ENCODE measurements at places on chromosomes 13 and 19. TPM values are rescaled to one million over a fixed set of nuclear protein-coding genes. Genes with fewer than 3 reads are reported as not detected.

Gene PTGIR
- 3.1 TPM for total RNA-seq

Gene ALG11
- total RNA-seq = 12.2 TPM

Gene LRP3
- total RNA-seq = 19.0 TPM

GRCh38 chr13:65856431-65856830 lies 1373.7 kb downstream of the PCDH9 start:
- no peak for DNase-seq

Gene PSG2
- total RNA-seq = not detected

- no peak for DNase-seq
Measured at GRCh38 chr13:96089749-96090239, at the start of gene HS6ST3. Gene HS6ST3, plus strand, starts transcription at chr13:96090107.

DNA sequence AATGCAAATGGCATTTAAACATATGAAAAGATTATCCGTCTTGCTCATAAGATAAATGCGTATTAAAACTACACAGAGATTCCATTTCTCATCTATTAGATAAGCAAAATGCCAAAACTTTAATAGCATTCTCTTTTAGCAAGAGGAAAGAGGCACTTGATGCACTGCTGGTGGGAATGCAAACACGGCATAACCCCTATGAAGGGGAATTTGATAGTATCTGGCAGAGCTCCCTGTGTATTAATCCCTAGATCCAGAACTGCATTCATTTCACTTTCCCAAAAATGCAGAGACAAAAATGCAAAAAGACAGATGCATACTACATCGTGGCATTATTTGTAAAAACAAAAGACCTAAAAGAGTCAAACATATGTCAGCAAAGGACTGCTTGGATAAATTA lies 193.6 kb upstream of the STARD13 start:
- DNase-seq = no peak

GRCh38 chr13:79482281-79482970 lies 1.5 kb downstream of the NDFIP2 start:
- no peak for DNase-seq

- peak; percentile 9 for DNase-seq
Measured at GRCh38 chr19:29873024-29873800, 61.4 kb downstream of the CCNE1 start.

Gene KIR2DL4
- not detected for total RNA-seq

Gene PCDH9
- 12.0 TPM for total RNA-seq

Gene GAPDHS
- total RNA-seq = not detected

DNA sequence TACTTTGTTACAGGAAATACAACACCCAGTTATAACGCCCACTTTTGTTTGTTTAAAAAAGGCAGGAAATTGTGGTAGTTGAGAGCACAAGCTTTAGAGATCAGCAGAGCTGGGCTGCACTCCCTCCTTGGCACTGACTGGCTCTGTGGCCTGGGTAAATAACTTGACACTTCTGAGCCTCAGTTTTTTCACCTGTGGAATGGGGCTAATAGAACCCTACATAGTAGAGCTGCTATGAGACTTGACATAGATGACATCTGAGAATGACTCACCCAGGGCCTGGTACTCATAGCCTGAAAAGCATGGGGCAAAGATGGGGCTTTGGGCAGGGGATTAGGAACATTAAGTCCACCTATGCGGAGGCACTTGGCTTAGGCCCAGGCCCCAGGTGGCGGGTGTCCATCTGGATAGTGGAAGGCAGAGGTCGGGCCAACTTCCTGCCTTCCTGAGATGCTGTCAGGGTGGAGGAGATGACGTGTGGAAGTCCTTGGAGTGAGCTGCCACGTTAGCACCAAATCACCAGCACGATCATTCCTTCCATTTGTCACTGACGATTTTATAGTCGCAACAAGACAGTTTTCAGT lies 159.1 kb downstream of the KATNAL1 start:
- DNase-seq = no peak

GRCh38 chr19:34096020-34096915 lies 76.0 kb upstream of the LSM14A start:
- no peak for DNase-seq

- DNase-seq = no peak
Measured at GRCh38 chr19:8259142-8259921, 48.8 kb downstream of the CD320 start.

DNA sequence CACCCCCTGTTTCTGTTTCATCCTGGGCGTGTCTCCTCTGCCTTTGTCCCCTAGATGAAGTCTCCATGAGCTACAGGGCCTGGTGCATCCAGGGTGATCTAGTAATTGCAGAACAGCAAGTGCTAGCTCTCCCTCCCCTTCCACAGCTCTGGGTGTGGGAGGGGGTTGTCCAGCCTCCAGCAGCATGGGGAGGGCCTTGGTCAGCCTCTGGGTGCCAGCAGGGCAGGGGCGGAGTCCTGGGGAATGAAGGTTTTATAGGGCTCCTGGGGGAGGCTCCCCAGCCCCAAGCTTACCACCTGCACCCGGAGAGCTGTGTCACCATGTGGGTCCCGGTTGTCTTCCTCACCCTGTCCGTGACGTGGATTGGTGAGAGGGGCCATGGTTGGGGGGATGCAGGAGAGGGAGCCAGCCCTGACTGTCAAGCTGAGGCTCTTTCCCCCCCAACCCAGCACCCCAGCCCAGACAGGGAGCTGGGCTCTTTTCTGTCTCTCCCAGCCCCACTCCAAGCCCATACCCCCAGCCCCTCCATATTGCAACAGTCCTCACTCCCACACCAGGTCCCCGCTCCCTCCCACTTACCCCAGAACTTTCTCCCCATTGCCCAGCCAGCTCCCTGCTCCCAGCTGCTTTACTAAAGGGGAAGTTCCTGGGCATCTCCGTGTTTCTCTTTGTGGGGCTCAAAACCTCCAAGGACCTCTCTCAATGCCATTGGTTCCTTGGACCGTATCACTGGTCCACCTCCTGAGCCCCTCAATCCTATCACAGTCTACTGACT lies at the start of gene KLK3:
Gene KLK3 (plus strand): TSS at position 280 of the 775 bp plus-strand sequence. CDS start 41 bp downstream, at position 321.
- DNase-seq = no peak

- no peak for DNase-seq
Measured at GRCh38 chr19:49421039-49421877, 2.0 kb downstream of the PTH2 start.

DNA sequence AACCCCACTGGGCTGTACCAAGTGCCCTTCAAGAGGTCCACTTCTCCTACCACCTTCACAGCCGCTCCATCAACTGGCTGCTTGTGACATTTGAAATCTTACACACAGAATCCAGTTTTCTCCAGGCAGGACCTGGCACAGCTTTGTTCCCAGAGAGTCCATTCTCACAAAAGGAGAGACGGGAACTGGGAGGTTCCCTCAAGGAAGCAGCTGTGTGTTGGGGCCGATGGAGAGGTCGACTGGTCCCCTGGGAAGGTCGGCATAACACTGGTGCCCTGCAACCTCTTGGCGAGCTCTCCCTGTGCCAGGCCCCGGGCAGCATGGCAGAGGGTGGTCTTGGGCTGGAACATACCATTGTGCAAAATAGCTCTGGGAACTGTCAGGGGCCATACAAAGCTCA lies 21.5 kb downstream of the ELL start:
- no peak for DNase-seq

DNA sequence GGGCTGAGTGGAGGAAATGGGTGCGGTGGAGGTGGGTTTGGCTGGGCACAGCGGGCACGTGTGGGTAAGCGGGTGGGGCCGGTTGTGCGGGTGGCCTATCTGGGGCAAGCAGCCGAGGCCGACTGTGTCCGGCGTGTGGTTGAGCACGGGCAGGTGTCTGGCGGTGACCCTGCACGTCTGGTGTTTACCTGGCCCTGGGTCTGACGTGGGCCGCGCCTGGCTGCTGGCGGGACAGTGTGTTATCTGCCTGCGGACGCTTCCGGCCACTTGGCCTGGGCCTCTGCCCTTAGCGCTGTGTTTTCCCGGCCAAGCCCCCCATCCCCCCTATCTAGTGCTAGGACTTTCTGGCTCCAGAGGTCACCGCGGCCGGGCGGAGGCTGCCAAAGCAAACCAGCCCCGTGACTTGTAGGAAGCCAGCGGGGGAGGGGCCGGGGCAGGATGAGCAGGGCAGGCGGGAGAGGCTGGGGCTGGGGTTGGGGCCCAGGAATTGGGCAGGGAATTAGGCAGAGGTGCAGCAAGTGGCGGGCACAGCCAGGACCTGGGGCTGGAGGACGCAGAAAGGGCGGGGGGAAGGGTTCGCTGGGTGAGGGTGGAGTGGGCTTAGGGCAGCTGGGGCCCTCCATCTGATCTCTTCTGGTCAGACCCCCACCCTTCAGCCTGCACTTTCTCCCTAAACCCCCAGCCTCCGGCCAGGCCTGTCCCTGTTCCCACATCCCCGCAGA lies 534 bp upstream of the HPN start:
- peak; percentile 89 for DNase-seq

GRCh38 chr19:17289489-17289888 lies 7.8 kb downstream of the ANKLE1 start:
- no peak for DNase-seq

- DNase-seq = no peak
Measured at GRCh38 chr13:23695196-23695595, 125.0 kb downstream of the TNFRSF19 start.

- no peak for DNase-seq
Measured at GRCh38 chr13:99218969-99219368, 18.3 kb downstream of the UBAC2 start.

DNA sequence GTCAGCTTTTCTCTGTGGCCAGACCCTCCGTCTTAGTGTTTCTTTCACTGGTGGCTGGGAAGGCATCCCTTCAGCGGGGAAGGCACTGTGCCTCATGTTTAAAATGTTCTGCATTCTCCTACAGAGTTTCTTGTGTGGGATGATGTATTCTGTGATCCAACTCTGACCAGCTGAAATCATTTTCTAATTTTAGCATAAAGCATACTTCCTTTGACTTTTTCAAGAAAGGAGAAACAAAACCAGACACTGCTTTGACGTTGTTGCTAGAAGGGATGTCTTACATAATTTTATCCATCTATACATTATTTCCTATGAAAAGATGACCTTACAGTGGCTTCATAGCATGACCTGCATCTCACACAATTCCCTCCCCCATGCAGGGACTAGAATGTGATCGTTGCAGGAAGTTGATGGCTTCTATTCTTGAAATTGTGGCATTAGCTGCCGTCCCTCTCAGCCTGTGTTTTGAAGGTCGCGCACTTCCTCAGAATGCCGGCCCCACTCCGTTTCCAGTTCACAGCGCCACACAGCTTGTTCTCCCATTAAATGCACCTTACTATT lies 38.6 kb upstream of the TEX29 start:
- no peak for DNase-seq

DNA sequence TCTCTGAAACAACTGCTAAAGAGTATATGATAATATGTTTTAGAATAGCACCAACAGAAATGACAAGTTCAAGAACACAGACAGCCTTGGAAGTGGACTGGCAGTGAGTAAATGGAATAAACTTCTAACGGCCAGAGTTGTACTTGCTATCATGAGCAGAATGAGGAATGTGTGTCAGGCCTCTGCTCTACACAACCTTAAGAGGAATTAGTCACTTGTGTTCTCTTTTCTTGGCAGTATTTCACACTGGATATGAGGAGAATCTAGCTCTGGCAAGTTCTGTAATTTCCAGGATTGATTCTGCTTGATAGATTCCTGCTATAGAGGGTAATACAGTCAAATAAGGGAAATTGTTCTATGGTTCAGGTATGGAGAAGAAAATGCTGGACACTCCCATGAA lies 757.3 kb downstream of the EFNB2 start:
- DNase-seq = no peak

Gene ZNF560
- total RNA-seq = not detected

DNA sequence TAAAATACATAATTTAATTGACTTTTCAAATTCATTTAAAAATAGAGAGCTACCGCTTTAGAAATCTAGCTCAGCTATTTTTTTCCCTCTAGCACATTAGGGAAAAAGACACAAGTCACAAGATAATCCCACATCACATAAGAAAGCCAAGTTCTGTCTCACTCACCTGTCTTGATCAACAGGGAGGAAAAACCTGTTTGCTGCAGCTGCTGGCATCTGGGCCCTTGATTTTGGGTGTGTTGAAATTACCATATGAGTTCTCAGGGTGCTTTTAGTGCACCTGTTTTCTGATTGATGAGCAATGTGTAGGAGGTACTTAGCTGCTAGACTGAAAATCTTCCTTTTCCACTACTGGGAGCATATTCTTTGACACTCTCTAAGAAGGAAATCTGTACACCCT lies 53.8 kb downstream of the ZDHHC20 start:
- no peak for DNase-seq

GRCh38 chr13:96112936-96113335 lies 23.0 kb downstream of the HS6ST3 start:
- no peak for DNase-seq

Gene OR7D2
- total RNA-seq = not detected

Gene CYP4F8
- not detected for total RNA-seq

- DNase-seq = no peak
Measured at GRCh38 chr13:42885325-42885724, 103.9 kb downstream of the FAM216B start.

DNA sequence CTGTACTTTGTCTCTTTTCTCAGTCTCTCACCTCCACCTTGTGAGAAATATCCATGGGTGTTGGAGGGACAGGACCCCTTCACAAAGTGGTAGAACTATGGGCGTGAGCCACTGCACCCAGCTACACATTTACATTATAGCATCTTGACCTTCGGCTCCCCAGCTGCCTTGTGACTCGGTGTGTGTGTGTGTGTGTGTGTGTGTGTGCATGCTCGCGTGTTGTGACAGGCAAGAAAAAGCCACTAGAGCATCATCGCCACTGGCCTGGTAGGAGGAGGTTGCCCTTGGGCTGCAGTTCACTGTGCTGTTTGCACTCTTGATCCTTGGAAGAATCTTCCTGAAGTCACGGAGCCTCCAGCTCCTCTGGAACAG lies 13.7 kb upstream of the ZNF888 start:
- DNase-seq = no peak

- DNase-seq = no peak
Measured at GRCh38 chr13:113741191-113741668, 17.8 kb upstream of the TMEM255B start.

Gene PRSS57
- total RNA-seq = not detected

DNA sequence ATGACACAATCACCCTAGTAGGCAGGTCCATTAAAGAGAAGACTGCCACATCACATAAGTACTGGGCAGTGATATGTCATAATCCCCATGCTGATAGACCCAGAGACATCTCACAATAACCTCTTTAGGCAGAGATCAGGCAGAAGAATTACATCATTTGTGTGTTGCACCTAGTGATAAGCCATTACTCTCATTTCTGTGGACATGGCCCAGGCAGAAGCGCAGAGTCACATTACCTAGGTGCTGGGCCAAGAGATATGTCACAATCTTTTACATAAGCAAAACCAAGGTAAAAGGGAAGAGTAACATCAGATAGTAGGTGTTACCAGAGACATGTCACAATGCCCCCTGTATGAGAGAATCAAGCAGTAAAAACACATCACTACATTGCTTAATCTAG lies 71.9 kb downstream of the ZNF726 start:
- no peak for DNase-seq

- DNase-seq = no peak
Measured at GRCh38 chr13:25109341-25109740, 13.4 kb downstream of the PABPC3 start.

DNA sequence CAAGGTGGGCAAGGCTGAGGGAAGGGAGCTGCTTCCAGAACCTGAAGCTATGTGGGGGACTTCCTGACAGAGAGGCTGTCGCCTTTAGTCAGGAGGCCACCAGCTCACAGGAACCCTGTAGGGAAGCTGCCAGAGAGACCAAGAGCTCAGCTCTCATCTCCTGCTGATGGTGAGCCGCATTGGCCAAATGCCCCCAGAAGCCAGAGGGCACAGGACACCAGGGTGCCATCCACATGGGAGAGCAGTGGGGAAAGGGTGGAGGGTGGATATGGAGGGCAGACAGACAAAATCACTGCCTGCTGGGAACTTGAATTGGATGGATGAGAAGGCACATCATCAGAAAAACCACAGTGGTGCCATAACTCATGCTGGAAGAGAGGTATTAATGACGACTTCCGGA lies 36.0 kb downstream of the SERP2 start:
- DNase-seq = no peak

Data from tibial nerve (tissue), 4 donors.